Foreskin keratinocyte (primary cell): ENCODE measurements at places on chromosomes 6 and 20. TPM values are rescaled to one million over a fixed set of nuclear protein-coding genes. Genes with fewer than 3 reads are reported as not detected.

Gene C6orf15
- 0.11 and 0.68 TPM in 2 replicates for total RNA-seq

Gene ANGPT4
- total RNA-seq = not detected in 2 replicates

Gene ARFGEF3
- total RNA-seq = 0.04 and 0.10 TPM in 2 replicates

Gene INSM1
- total RNA-seq = not detected in 2 replicates

Gene FAM229B
- total RNA-seq = 12.9 and 17.7 TPM in 2 replicates

Gene GPLD1
- total RNA-seq = 0.03 and 0.07 TPM in 2 replicates

Gene ARMC12
- total RNA-seq = 0.14 and 0.27 TPM in 2 replicates

Gene NOTCH4
- 0.31 and 0.32 TPM in 2 replicates for total RNA-seq

Gene SLC13A3
- total RNA-seq = 3.1 and 5.1 TPM in 2 replicates

Gene NKAPL
- 1.3 and 1.7 TPM in 2 replicates for total RNA-seq

Gene PI16
- not detected in 2 replicates for total RNA-seq

Gene TFAP2B
- 0.14 and 0.92 TPM in 2 replicates for total RNA-seq

Gene FLRT3
- 53.6 and 61.2 TPM in 2 replicates for total RNA-seq
